Neural crest cell (in vitro differentiated cells): ENCODE measurements at places on chromosomes 3 and 15.

DNA sequence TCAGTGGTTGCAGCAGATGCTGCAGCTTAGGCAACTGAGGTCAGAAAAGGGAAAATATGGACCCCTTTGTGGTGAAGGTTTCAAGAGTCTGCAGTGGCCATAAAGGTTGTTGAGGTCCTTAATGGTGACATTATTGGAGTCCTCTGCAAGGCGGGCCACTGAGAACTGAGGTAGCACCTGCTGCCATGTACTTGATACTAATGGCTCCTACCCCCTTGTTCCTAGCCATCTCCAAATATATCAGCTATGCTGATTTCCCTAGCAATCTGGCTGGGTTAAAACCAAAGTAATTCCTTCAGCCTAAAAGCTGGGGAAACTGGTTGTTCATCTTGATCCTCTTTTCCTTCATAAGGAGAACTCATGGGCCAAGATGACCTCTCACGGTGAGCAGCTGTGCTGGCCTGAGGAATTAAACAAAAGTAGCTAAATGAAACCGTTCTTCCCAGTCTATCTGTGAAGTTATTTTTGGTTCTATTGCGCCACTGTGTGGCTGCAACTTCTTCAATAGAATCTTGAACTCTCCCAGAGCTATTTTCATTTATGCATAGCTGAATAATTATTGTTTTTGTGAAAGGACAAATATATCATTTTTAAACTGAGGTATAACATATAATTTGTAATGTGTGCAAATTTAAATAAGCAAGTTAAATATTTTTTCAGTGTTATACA, 76.1 kb upstream of the PLSCR4 start:
- no peak for DNase-seq

DNA sequence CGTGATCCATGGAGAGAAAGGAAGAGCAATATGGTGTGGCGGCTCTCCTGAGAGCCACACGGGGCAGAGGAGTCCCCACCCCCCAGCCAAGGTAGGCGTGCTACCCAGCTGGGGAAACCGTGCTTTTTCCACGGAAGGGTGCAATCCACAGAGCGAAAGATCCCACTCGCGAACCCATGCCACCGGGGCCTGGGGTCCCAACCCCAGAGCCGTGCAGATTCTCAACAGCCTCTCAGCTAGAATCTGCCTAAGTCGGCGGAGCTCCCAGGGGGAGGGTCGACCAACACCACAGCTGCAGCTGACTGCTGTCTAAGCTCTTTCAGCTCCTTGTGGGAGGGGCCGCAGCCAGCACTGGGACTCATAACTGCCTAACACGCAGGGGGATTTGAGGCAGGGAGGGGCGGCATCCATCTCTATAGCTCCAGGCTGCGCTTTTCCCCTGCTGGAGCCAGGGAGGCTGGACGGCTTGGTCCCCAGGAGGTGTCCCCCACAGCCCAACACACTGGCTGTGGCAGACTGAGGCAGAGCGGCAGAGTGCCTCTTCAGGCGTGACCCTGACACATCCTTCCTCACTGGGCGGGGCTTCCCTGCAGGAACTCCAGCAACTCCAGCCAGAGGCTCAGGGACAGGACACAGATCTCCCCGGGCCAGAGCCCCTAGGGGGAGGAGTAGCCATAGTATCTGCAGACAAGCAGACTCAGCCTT, 107.6 kb upstream of the ZBTB20 start:
- no peak for DNase-seq

- peak; percentile 49 for DNase-seq
Observed at GRCh38 chr15:78315686-78316282, 16.4 kb upstream of the SKIC8 start.

- DNase-seq: no peak
Observed at GRCh38 chr3:52026041-52026440, 30.3 kb downstream of the DUSP7 start.

DNA sequence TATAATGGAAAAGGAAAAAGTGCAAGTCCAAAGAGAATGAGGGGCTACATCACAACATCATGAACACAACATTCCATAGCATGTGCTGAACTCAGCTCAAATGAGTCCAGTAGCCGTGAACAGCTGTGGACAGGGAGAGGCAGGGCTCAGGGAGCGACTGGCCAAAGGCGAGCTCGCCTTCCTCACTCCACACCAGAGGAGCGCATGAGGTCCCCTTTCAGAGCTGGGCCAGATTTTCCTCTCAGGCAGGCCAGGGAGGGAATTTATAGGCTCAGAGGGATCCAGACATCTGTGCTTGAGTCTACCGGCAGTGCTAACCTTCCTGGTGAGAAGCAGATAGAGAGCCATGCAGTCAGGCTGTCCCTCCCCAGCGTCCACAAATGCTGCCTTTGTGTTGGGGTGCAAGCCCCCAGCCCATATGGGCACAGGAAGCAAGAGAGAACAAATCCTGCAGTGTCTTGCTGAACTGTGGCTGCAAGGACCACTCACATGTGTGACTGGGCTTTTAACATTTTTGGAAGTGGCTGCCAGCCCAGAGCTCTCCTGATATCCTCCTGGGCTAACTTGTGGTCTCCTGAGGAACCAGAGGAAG, 32.5 kb downstream of the ARHGEF3 start:
- peak; percentile 16 for DNase-seq

DNA sequence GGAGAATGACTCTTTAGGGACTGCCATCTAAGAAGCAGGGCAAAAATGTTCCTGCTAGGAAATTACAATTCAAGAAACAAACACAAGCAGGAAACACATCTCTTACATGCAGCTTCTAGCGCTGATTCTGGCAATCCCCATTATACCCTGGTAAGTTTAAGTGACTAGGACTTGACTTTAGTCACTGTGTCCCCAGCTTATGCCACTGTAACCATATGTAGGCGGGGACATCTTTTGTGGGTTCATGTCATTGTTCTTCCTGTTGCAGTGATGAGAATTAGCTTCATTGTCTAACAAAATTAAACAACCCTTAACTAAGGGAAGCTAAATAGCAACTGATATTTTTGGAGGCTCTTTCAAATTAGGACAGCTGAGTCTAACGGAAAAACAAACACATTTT, 17.9 kb upstream of the FAM81A start:
- no peak for DNase-seq

- DNase-seq: no peak
Observed at GRCh38 chr3:13472286-13472685, 7.8 kb upstream of the HDAC11 start.

DNA sequence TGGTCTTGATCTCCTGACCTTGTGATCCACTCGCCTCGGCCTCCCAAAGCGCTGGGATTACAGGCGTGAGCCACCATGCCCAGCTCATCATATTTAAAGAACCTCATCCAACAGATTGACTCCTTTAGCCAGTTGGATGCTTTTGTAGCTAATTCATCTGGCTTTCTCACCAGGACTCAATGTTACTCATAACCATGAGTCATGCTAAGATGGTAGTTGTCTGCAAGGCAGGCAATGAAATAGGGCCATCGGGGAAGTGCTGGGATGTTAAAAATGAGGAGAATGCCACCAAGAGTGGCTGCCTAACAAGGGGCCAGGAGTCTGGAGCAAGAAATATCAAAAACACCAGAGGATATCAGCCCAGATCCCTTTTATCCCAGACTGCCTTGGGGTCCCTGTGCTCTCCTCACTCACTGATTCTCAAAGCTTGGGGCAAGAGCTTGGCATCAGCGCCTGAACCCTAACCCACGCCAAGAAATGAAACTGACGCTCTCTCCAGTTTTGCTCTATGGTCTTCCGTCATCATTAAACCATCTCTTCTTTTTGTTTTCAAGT, 7.4 kb upstream of the PCOLCE2 start:
- no peak for DNase-seq

DNA sequence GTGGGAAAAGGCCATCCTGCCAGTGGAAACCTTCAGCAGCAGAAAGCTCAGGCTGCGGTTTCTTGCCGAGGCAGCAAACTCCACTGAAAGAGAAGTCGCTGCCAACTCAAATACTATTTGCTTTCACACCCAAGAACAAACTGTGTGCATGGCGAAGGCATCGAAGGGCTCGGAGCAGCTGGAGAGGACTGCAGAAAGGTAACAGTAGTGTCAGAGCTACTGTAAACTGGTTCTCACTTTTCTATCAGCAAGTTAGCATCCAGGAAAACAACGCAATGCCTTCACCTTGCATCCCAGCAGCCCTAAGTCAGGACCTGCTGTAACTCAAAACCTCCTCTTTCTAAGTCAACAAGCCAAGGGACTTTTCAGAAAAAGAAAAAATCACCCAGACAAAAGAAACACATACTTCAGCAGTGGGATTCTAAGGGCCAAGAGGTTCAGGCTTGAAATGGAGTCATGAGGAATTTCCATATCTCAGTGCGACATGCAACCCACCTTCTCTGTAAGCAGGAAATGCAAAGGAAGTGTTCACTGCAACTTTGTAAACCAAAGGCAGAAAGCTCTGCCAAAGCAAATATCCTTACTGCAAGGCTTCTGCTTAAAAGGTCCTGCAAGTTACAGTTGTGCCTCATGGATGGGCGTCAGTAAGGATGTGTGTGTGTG, 193.5 kb downstream of the FOXP1 start:
- no peak for DNase-seq

DNA sequence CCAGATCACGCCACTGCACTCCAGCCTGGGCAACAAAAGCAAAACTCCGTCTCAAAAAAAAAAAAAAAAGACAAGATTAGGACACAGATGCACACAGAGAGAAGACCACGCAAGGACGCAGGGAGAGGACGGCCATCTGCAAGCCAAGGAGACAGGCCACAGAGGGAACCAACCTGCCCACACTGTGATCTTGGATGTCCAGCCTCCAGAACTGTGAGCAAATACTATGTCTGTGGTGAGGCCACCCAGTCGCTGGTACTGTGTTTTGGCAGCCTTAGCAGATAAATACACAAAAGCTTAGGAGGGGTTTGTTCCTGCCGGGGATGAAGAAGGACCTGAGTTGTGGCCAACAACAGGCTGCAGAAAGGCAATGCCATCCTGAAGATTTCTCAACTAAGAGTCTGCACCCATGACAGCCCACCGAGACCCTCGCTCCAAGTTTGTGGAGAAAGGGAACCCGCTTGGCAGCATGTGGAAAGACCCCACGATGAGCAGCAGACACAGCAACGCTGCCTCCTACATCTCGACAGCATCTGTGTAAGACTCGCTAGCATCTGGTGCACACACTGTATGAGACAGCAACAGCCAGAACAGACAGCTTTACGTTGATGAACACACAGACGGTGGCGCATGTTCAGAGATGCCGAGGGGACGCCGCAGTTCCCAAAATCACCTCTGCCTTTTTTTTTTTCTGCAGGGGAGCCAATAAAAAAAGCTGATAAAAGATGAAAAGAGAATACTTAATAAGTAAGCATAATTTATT, 13.7 kb downstream of the CYFIP1 start:
- DNase-seq: no peak

GRCh38 chr3:111812701-111813100, 46.4 kb upstream of the PHLDB2 start:
- DNase-seq: no peak

DNA sequence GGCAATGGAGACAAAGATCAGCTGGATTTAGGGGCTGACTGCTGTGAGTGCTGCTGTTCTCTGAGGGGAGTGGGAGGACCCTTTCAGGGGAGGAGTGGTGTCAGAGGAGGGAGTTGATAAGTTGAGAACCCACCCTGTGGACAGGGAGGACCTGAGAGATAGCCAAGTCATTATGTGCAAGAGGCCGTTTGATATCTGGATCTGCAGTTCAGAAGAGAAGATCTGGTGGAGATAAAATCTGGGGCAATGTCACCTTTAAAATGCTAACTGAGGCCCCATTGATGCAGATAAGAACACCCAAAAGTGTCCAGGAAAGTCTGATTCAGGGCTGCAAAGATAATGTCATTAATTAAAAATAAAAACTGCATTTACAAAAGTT, 256.1 kb upstream of the HES1 start:
- DNase-seq: no peak
